Psoas muscle (tissue), 8 donors: ENCODE measurements at places on chromosomes 3 and 15. TPM values are rescaled to one million over a fixed set of nuclear protein-coding genes. Genes with fewer than 3 reads are reported as not detected.

The DNAH12 gene
- total RNA-seq, result 0.12 TPM

DNA sequence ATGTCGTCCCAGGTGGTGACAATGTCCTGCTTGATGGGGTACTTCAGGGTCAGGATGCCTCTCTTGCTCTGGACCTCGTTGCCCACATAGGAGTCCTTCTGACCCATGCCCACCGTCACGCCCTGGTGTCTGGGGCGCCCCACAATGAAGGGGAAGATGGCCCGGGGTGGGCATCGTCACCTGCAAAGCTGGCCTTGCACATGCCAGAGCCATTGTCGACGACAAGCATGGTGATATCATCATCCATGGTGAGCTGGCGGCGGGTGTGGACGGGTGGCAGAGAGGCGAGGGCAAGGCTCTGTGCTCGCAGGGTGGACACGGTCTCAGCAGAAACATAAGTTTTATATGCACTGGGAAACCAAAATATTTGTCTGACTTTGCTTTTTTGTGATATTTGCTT lies 163.1 kb downstream of the WDR76 start:
- H3K27me3 ChIP-seq, result no peaks in the 10 kb centered on the region
- H3K4me3 ChIP-seq, result no peak overlapping the region
- DNase-seq, result no peak
- H3K4me1 ChIP-seq, result no peaks in the 10 kb centered on the region
- H3K27ac ChIP-seq, result no peak overlapping the region

- H3K27me3 ChIP-seq, result no peaks in the 10 kb centered on the region
- H3K4me1 ChIP-seq, result peaks cover 6% of the 10 kb centered on the region
- no peaks in the 10 kb centered on the region for H3K36me3 ChIP-seq
- DNase-seq, result no peak
- no peak overlapping the region for H3K27ac ChIP-seq
These were observed 252.4 kb upstream of the UBE2E1 start for GRCh38 chr3:23553353-23553752.

The RRP9 gene
- 19.9 TPM for total RNA-seq

- H3K4me1 ChIP-seq, result no peaks in the 10 kb centered on the region
- no peak overlapping the region for H3K4me3 ChIP-seq
- DNase-seq, result no peak
- no peak overlapping the region for H3K27ac ChIP-seq
- H3K36me3 ChIP-seq, result no peaks in the 10 kb centered on the region
These were observed 32.6 kb downstream of the SEMA7A start for GRCh38 chr15:74400915-74401757.

The SCN11A gene
- total RNA-seq, result 0.05 TPM

The PP2D1 gene
- total RNA-seq, result not detected

GRCh38 chr3:54862526-54862925 lies 65.3 kb downstream of the LRTM1 start:
- no peak overlapping the region for H3K27ac ChIP-seq
- H3K4me3 ChIP-seq, result no peak overlapping the region
- H3K27me3 ChIP-seq, result no peaks in the 10 kb centered on the region
- no peak for DNase-seq
- no peaks in the 10 kb centered on the region for H3K4me1 ChIP-seq

- H3K4me1 ChIP-seq, result no peaks in the 10 kb centered on the region
- no peak for DNase-seq
- peaks cover 1% of the 10 kb centered on the region for H3K27me3 ChIP-seq
- no peak overlapping the region for H3K4me3 ChIP-seq
- H3K27ac ChIP-seq, result no peak overlapping the region
- H3K36me3 ChIP-seq, result no peaks in the 10 kb centered on the region
These were observed 70.1 kb upstream of the GLCE start for GRCh38 chr15:69090197-69090948.

The RNF7 gene
- total RNA-seq, result 95.1 TPM

- H3K27me3 ChIP-seq, result no peaks in the 10 kb centered on the region
- H3K4me1 ChIP-seq, result peaks cover 19% of the 10 kb centered on the region
- peak overlapping the region; percentile 91 for H3K4me3 ChIP-seq
These were observed 445 bp upstream of the TSEN2 start for GRCh38 chr3:12483872-12484197.

- no peak for DNase-seq
- no peaks in the 10 kb centered on the region for H3K27me3 ChIP-seq
- H3K36me3 ChIP-seq, result no peaks in the 10 kb centered on the region
These were observed 796.6 kb upstream of the GBE1 start for GRCh38 chr3:82558081-82558480.

GRCh38 chr3:197516517-197516889 lies 39.3 kb downstream of the BDH1 start:
- DNase-seq, result no peak
- H3K27ac ChIP-seq, result no peak overlapping the region
- peaks cover 4% of the 10 kb centered on the region for H3K36me3 ChIP-seq
- no peaks in the 10 kb centered on the region for H3K4me1 ChIP-seq
- no peaks in the 10 kb centered on the region for H3K27me3 ChIP-seq

The GCNT3 gene
- total RNA-seq, result 0.53 TPM
